Muscle of back (tissue), 13 donors: ENCODE measurements at places on chromosomes 2 and 18. TPM values are rescaled to one million over a fixed set of nuclear protein-coding genes. Genes with fewer than 3 reads are reported as not detected.
A peak's percentile ranks its signal among the peaks of the same experiment; 100 is the strongest.

The PHOSPHO2 gene
- 7.2 TPM for polyA plus RNA-seq

The TRAPPC12 gene
- polyA plus RNA-seq, result 62.3 TPM

The MOGAT1 gene
- polyA plus RNA-seq, result not detected

The MROH2A gene
- 0.18 TPM for polyA plus RNA-seq

The FZD7 gene
- 31.5 TPM for polyA plus RNA-seq

The RESP18 gene
- polyA plus RNA-seq, result not detected

DNA sequence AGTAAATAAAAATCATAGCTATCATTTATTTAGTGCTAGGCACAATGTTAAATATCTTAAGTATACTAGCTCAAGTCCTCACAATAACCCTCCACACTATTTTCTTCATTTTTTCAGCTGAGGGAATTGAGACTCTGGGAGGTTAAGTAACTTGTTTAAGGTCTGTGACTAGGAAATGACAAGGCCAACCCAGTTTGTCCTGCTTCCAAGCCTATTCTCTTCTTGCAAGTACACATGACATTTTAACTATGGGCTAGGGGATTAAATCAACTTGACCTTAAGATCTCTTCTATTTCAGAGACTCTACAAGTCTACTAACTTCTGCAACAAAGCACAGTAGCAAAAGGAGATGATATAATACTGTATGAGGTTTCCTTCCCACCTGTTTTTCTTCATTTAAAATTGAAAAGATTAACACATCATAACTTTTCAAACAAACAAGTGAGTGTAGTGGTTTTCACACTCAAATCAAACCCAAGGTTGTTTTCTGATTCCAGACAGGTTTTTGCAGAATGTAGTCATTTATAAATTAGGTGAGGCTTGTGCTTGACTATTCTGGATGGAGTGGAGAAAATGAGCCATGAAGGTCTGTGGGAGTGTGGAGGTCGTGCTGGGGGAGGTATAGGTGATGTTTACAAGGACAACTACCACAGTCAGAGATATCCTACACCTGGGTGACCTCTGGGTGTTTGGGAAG is 57.0 kb downstream of the CD28 start:
- DNase-seq, result no peak

DNA sequence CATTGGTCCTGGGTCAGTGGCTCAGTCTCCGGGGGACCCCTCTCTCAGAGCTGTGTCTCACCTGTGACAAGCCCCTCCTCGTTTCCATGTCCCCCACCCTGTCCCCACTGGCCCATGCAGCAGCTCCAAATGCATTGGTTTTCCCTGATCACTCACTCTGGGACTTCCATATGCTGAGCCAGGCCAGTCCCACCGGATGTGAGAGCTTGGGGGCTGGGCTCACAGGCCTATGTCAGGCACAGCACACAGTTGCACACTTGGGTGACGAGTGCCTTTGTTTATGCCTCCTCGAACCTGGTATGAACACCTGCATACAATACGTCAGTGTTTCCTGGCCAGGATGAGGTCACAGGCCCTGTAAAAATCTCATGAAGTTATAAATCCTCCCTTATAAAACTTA is 232.5 kb downstream of the TFCP2L1 start:
- no peak for DNase-seq

DNA sequence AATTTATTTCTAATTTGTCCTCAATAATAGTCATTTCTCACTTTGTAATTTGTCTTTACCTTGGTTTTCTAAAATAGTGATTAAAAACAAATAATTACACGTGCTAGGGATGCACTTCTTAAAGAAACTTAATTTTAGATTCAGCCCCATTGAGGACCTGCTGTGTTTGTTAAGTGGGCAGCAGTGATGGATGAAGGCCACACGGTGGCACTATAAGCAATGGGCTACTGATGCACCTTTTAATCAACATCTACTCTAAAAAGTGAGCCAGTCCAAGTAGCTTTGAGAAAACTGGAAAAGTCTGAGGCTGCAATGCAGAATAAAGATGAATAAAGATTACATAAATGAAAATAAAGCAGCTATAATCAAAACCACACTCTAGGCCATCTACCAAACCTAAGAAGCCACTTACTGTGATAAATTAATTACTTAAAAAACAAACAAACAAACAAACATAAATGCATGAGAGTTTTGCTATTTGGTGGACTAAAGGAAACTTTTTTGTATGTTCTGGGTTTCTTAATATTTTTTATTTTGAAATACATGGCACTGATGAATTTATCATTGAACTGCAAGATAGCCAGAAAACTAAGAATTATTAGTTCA is 89.3 kb downstream of the PDE11A start:
- DNase-seq, result no peak

GRCh38 chr18:35161485-35161884 is 79.3 kb upstream of the ZNF397 start:
- DNase-seq, result no peak

DNA sequence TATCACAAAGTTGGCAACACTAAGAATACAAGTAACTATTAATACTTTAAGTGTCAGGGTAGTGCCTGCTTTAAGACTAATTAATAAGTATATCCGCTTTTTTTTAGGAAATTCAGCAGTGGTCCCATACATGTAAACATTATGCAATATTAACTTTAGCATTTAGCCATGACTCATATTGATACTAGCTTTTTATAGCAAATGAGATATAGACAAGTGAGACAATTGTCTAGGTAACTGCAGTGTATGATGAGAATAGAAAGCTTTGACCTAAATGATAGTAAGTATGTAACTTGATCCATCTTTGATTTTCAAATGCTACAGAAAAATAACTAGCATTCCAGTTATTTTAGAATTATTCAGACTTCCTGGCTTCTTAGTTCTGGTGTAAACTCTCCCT is 27.4 kb upstream of the VRK2 start:
- DNase-seq, result no peak

DNA sequence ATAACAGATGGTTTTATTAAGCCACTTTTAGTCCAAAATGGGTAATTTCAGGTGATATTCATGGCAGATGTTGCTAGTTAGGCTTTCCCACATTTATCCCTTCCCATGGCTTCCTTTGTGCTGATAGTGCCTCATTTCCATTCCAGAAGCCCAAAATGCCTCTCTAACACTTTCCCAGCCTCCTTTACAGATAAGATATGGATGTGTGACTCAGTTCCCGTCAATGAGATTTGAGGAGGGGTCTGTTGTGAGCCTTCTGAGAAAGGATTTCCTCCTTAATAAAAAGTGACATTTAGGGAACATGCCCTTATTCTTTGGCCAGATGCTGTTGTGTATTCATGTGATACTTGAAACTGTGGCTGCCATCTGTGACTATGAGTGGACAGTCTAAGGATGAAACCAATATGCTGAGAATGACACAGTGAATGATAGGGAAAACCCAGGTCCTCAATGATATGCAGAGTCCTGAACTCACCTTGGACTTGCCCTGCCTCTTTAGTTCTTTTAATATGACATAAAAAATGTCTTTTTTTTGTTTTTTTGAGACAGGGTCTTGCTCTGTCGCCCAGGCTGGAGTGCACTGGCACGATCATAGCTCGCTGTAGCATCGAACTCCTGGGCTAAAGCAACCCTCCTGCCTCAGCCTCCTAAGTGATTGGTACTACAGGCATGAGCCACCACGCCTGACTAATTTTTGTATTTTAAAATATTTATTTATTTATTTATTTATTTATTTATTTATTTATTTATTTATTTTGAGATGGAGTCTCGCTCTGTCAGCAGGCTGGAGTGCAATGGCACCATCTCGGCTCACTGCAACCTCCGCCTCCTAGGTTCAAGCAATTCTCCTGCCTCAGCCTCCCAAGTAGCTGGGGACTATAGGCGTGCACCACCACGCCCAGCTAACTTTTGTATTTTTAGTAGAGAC is 5.8 kb upstream of the ACSL3 start:
- no peak for DNase-seq

- DNase-seq, result no peak
Observed at GRCh38 chr2:103153580-103154284, 391.9 kb downstream of the TMEM182 start.

- DNase-seq, result peak; percentile 60
Observed at GRCh38 chr2:45301307-45302277, 292.3 kb upstream of the SIX2 start.

DNA sequence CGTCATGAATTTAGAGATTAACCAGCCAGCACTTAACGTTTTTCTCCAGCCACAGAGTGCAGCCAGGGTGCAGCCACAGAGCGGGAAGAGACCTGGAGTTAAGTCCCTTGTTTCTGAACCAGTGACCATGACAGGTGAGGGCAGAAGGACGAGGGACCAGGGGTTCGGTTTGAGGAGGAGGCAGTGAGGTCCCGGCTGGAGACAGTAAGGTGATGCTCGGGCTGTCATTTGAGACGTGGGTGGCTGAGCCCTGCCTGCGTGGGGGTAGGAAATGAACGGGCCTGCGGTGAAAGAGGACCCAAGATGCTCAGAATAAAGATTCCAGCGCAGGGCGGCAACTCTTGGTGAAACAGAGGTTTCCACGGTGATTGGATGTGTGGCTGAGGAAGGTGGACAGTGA is 205.9 kb downstream of the SNTG2 start:
- no peak for DNase-seq

DNA sequence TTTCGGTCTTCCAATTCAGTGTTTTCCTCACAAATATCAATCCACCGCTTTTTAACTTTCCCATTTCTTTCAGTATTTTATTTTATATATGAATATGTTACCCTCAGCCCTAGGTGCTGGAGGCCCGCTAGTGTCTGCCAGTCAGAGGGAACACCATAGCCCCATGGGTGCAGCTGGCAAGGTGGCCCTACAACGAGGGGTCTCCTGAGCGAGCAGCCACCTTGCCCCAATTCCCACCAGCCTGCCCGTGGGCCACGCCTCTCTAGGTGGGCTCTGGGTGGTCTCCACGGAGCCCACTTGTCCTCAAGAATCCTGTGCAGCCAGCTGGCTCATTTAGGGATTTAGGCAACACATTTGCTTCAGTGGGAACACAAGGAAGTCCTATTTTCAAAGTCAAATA is 72.5 kb upstream of the RGPD5 start:
- no peak for DNase-seq

DNA sequence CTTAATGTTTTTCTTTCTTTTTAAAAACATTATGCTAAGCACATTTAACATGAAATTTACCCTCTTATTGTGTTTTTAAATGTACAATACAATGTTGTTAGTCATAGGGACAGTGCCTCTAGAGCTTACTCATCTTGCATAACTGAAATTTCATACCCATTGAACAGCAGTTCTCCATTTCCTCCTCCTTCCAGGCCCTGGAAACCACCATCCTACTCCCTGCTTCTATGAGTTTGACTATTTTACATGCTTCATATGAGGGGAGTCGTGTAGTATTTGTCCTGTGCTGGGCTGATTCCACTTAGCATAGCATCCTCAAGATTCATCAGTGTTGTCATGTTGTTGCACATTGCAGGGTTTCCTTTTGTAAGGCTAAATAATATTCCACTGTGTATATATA is 92.6 kb downstream of the SPATS2L start:
- peak; percentile 71 for DNase-seq

- DNase-seq, result no peak
Observed at GRCh38 chr18:3234457-3234856, 13.1 kb upstream of the MYL12A start.

GRCh38 chr2:85826990-85827878 is 61.6 kb downstream of the ST3GAL5 start:
- peak; percentile 69 for DNase-seq

DNA sequence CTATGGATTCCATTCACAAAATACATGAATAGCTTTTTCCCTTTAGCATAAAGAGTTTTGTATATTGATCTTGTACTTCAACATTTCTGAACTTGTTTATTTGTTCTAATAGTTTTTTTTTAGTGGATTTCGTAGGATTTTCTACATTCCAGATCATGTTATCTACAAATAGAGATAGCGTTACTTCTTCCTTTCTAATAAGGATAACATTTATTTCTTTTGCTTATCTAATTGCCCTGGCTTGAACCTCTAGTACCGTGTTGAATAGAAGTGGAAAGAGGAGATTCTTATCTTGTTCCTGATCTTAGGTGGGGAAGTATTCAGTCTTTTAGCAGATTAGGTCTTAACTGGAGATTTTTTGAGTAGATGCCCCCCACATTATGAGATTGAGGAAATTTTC is 9.5 kb downstream of the UGT1A6 start:
- DNase-seq, result no peak

DNA sequence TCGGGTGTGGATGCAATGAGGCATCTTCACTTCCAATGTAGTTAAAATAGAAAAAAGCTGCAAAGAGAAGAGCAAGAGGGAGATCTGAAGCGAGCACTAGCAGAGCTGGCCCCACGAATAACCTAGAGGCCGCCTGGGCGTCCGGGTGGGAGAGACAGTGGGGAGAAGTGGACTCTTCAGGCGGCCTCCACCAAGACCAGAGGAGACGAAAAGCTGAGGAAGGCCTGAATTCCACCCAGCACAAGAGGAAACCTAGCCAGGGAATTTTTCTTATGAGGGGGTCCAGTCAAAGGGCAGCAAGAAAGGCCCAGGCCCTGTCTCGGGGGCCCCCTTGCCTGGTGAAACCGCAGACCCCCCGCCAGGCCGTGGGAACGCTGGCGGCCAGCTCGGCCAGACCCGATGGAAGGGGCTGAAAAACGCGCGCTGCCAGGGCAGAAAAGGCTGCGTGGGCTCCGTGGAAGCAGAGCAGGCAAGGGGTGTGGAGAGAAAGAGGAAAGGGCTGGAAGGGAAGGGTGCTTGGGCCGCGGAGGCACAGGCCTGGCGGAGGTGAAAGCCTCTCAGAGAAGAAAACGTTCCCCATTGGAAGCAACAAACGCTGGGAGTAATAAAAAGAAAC is 69.2 kb downstream of the KCTD1 start:
- no peak for DNase-seq

- DNase-seq, result peak; percentile 55
Observed at GRCh38 chr18:59049721-59050660, 89.7 kb upstream of the SEC11C start.

DNA sequence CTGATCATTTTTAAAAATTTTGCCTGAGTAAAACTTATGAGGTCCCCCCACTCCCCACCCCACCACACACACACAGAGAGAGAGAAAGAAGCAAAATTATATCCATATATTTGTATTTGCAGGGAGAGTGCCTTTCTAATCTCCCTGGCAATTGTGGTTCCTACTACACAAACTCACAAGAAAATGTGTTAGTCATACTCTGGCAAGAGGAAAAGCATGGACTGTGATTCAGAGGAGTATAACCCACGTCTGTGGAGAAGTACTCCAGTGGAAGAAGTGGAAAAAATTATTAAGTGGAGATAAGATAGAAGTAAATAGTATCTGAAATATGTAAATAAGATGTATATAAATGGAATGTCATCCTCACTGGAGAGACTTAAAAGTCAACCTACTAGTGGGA is 114.0 kb downstream of the DSEL start:
- no peak for DNase-seq

DNA sequence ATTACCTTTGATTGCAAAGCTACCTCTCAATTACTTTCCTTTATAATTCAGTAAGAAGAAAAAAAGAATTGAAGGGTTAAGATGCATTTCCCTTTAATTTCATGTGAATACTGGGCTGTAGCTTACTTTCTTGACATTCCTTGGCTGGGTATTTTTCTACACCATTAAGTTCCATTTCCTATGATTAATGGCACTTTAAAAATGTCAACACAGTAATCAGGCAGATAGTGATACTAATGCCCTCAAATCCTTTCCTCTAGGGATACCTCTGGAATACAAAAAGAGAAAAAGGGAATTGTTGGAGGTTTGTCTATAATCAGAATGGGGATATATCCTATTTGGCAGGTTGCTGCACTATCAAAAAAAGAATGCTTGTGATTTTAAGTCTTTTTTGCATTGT is 216.9 kb downstream of the SRBD1 start:
- no peak for DNase-seq
